CD4-positive, CD25-positive, alpha-beta regulatory T cell (primary cell): ENCODE measurements at places on chromosomes 3 and 15.

- no peak for DNase-seq
Observed at GRCh38 chr15:99963976-99964375, 230.7 kb upstream of the LYSMD4 start.

- no peak for DNase-seq
Observed at GRCh38 chr3:112314649-112315048, 18.3 kb upstream of the CD200 start.

- no peak for DNase-seq
Observed at GRCh38 chr15:69656271-69657030, 203.8 kb downstream of the RPLP1 start.

GRCh38 chr3:106542101-106542769 is 673.4 kb upstream of the CBLB start:
- DNase-seq: no peak

- no peak for DNase-seq
Observed at GRCh38 chr15:100255644-100256043, 86.1 kb downstream of the ADAMTS17 start.

- DNase-seq: no peak
Observed at GRCh38 chr3:71893122-71893521, 108.2 kb upstream of the PROK2 start.

DNA sequence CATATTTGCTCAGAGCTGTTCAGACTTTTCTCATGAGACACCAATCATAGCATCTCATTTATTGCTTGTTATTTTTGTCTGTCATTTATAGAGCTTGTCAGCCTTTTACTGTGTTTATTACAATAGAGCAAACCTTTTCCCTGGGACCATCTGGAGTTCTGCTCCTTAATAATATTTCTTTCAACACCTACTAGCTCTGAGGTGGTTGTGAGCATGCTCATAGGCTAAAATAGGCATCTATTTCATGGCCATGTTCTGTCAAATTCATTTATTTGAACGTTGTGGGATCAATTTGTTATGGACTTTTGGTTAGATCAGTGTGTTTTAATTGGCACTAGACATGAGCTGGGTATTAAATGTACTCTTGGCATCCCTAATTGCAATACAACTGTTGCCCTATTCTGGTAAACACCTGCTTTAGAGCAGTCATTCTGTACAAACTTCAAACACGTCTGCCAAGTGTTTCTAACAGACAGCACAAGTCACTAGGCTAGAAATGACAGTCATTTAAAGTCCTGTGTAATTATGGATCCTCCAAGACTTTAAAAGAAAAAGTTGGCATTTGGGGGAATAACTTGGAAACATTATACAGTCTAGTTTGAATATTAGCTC is 766.3 kb downstream of the ZNF385D start:
- DNase-seq: no peak

GRCh38 chr3:69200384-69201068 is 78.1 kb upstream of the LMOD3 start:
- peak; percentile 82 for DNase-seq

- no peak for DNase-seq
Observed at GRCh38 chr3:112092496-112093179, 6.4 kb downstream of the C3orf52 start.

GRCh38 chr3:52373676-52374075 is 57.6 kb downstream of the DNAH1 start:
- DNase-seq: no peak

GRCh38 chr3:59065240-59065639 is 15.4 kb upstream of the CFAP20DC start:
- no peak for DNase-seq

GRCh38 chr3:52879581-52879980 is 17.8 kb downstream of the STIMATE start:
- DNase-seq: no peak

- no peak for DNase-seq
Observed at GRCh38 chr3:46067401-46067800, 40.1 kb upstream of the XCR1 start.
